ENCODE measurements at places on chromosomes 7 and 10.

- no peak for DNase-seq
Observed at GRCh38 chr10:133180965-133181639, 21.1 kb downstream of the KNDC1 start.

DNA sequence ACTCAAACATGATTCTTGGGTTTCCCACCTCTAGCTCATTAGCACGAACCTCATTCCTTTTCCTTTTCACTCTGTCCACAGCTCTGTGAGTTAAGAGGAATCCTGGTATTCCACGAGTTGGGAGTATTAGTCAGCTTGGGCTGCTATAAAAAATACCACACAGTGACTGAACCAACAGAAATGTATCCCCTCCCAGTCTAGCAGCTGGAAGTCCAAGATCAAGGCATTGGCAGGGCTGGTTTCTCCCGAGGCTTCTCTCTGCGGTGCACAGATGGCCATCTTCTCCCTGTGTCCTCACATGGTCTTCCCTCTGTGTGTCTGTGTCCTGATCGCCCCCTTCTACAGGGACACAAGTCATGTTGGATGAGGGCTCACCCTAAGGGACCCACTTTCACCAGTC, 261.6 kb downstream of the TNS3 start:
- DNase-seq, result no peak

DNA sequence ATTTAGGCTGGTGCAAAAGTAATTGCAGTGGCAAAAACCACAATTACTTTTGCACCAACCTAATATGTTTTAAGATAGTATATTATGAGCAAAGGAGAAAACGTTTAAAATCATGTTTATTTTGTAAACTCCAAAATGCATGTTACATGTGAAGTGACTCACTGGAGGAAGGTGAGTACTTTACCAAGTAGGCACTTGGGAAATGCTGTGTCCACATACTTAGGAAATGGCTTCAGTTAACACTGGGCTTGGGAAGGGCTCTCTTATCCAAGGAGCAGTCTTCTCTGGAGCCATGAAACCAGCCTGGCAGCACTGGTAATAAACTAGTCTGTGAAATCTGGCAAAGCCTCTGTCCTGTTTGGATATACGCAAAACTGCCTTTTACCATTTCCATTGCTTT, 4.4 kb downstream of the RPS24 start:
- DNase-seq, result no peak

DNA sequence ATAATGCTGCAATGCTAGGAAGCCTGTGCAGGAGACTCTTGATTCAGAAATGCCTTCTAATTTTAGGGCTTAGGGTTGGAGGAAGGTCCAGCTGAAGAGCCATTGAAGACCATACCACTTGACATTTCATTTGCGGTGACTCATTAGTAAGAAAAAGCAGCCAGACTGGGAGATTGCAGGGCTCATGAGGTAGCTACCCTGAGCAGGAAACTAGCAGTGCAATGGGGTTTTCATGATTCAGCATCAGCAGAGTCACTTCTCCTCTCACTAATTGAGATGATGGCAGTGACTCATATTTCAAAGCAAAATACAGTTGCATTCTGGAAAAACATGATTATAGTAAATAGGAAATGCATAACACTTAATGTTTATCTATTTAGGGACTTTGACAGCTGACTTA, 434.1 kb downstream of the DNAJB9 start:
- DNase-seq, result no peak

GRCh38 chr7:16845746-16846145, 36.0 kb downstream of the AGR3 start:
- DNase-seq, result no peak

DNA sequence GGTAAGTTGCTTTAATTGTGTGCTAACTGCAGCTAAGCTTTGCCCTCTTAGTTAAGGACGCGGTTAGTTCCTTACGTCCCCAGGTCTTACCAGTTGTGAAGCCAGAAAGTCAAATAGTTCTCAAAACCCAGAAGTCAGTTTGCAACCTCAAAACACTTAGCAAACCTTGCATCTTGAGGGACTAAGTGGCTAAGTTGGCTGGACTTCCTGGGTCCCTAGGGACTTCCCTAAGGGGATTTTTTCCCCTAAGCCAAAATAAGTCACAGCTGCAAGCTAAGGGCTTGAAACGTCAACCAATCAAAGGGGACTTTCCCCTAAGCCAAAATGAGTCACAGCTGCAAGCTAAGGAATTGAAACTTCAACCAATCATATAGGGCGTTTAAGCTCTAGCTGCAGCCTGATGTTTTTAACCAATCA, 36.2 kb upstream of the HECW1 start:
- DNase-seq, result peak; percentile 2

DNA sequence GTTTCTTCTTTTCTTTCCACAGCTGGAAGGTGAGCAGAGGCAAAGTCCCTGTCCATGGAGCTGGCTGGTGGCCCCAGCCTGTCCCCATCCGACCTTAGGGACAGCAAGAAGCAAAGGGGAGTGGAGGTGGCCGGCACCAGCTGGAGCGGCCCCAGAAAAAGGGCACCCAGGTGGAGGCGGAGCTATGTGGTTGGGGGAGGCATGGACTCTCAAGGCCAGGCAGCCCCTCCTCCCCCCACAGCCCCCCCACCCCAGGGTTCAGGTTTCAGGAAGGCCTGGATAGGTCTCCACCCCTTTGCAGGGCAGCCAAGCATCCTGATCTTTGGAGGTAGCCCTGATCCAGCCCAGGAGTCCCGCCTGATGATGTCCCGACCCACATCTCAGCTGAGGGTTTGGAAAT, at the start of gene SSC4D:
Gene SSC4D (minus strand): TSS at position 161 of the 400 bp plus-strand sequence. CDS start 5,258 bp downstream, outside the sequence.
- no peak for DNase-seq

- DNase-seq, result no peak
Observed at GRCh38 chr10:13939391-13939790, 352.6 kb downstream of the PRPF18 start.

- DNase-seq, result no peak
Observed at GRCh38 chr10:74290708-74291107, 139.7 kb downstream of the ADK start.

GRCh38 chr10:12782537-12782936, 219.0 kb downstream of the CCDC3 start:
- no peak for DNase-seq

- no peak for DNase-seq
Observed at GRCh38 chr7:34849163-34849960, 187.9 kb downstream of the DPY19L1 start.

Data from activated T-cell treated with anti-CD3 and anti-CD28 coated beads for 48 hours (primary cell).